HCT116 (cell line): ENCODE measurements at places on chromosomes 12 and 14. TPM values are rescaled to one million over a fixed set of nuclear protein-coding genes. Genes with fewer than 3 reads are reported as not detected.

Gene C14orf180
- total RNA-seq = not detected

Gene SIX1
- total RNA-seq = 2.5 TPM

Gene C3AR1
- total RNA-seq = not detected

- DNase-seq = no peak
Observed at GRCh38 chr12:109630107-109630506, 56.5 kb downstream of the MVK start.

DNA sequence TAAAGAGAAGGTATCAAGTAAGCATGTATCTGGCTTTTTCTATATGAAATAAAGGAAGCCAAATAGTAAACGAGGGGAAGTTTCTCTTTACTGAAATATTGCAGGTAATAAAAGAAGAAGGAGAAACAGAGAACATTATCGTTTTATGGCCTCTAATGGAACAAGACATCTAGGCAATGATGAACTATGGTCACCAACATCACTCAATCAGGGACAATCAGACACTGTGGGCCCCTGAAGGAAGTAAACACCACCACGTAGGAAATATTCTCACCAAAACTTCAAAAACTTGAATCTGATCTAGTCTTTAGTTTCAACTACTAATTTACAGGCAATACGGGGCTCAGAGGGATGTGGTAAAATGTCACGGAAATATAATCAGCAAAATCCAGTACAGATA is 15.9 kb downstream of the HEBP1 start:
- DNase-seq = no peak

DNA sequence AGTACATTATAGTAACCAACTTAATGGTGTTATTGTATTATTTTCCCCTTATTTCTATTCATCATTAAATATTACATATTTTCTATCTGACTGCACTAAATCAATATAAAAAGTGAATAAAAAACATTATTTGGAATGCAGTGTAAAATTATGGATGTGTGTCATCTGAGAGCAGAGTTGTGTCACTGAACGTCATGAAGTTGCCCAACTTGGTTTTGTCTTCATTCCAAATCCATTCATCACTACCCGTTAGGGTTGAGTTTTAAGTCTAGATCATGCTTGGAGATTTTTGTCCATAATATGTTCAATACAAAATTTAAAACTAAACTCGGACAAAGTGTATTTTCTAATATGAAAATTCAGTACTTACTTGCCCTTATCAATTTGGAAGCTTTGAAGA is 16.1 kb downstream of the KLRF1 start:
- no peak for DNase-seq

DNA sequence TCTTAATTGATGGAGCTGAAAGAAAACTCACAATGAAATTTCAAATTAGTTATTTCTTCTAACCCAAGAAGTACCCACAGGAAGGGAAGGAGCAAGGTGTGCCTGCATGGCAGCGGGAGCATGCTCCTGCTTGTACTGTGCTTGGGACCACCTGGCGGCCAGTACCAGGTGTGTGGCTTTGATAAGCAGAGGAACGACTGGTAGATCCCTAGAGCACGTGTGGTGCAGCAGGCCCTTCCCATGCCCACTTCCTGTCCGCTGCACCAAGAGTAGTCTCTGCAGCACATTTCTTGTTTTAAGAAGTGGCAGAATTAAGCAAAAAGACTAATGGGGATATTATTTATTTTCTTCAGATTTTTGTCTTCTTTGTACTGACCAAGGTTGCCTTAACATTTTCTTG is 122.3 kb upstream of the ATF1 start:
- no peak for DNase-seq

GRCh38 chr12:13523536-13524307 is 327.2 kb downstream of the EMP1 start:
- no peak for DNase-seq

GRCh38 chr14:105165761-105166485 is 2.7 kb downstream of the JAG2 start:
- no peak for DNase-seq
